Left cardiac atrium (tissue), 4 donors: ENCODE measurements at places on chromosomes 16 and 17. TPM values are rescaled to one million over a fixed set of nuclear protein-coding genes. Genes with fewer than 3 reads are reported as not detected.

- DNase-seq, result no peak
Measured at GRCh38 chr17:28807925-28808634, 34.5 kb downstream of the FAM222B start.

DNA sequence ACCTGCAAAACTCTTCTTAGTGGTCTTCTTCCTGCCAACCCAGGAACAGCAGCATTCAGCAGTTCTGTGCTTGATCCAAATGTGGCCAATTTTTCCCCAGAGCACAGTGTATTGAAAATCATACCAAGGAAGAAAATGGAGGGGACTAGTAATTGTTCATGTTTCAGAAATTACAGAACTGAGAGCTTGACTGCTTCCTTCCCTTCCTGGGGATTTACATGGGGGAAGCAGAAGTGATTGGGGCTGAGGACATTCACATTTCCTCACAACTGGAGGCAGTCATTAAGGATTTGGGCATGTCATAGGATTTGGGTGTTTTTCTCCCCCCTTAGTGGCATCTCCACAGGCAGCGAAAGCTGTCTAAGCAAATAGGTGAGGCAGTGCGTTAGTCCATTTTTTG lies 19.7 kb downstream of the CIITA start:
- DNase-seq, result no peak

DNA sequence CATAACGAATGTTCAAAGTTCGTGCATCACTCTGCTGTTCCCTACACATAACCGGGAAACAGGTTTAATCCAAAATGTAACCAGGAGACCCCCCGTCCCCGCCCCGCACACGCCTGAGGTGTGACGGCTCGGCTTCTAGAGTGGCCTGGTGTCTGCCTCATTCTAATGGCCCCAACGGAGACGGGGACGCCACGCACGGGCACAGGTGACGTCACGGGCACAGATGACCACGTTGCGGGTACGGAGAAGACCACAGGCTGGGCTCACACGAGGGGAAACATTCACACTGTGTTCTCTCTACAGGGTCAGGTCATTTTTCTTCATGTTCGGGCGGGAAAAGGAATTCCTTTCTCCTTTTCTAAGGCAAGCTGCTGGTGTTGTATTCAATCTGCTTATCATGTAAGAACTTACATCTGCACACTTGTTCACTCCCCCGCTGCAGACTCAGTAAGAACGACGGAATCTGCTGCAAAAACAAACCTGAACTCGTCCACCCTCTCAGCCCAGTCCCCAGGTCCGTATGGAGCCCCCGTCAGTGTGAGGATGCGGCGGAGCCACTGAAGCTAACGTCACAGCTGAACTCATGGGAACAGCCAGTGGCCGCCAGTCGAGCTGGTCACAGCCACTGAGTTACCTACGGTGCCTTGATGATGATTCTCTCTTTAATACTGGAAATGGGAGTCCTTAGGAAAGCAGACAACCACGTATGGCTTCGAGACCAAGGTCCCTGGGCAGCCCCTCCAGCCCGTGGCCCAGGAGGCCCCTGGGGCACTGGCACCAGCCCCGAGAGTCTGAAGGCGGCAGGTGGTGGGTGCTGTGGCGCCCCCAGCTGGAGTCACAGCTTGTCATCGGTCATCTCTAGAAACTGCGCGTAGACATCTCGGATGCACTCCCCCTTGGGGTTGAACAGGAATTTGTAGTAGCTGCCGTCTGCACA lies 32.9 kb downstream of the WDR45B start:
- no peak for DNase-seq

- DNase-seq, result no peak
Measured at GRCh38 chr17:60534613-60535157, 8.6 kb upstream of the APPBP2 start.

GRCh38 chr16:51409001-51409675 lies 258.1 kb upstream of the SALL1 start:
- DNase-seq, result no peak

CD300A gene
- total RNA-seq, result 2.9 TPM

ABCA6 gene
- total RNA-seq, result 30.6 TPM
